ENCODE measurements at places on chromosomes 2 and 18.

- DNase-seq, result no peak
Observed at GRCh38 chr18:53943326-53943860, 281.1 kb downstream of the MBD2 start.

GRCh38 chr2:187422282-187422681, 25.8 kb downstream of the CALCRL start:
- no peak for DNase-seq

DNA sequence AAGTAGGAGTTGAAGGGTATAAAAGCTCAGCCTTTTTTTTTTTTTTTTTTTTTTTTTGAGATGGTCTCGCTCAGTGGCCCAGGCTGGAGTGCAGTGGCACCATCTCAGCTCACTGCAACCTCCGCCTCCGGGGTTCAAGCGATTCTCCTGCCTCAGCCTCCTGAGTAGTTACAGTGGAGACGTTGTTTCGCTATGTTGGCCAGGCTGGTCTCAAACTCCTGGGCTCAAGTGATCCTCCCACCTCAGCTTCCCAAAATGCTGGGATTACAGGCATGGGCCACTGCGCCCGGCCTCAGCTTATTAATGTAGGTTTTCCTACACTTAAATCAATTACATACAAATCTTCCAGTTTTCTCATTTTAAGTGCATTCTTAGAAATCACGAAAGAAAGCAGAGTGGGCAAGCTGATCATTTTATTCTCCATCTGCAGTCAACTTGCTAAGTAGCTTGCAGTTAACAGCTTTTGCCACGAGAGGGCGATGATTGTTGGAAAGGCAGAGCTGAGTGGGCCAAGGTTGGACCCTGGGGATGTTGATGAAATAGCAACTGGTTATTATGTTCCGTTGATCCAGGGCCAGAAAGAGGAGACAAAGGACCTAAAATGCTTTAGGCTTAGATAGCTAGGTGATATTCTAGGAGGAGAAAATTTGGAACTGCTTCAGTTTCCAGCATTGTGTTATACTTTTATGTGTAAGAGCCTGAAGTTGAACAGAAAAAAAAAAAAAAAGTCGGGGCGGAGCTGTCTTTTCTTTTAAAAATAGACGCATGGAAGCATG, 234.4 kb upstream of the EPAS1 start:
- DNase-seq, result peak; percentile 66

GRCh38 chr18:52897611-52898484, 557.9 kb downstream of the DCC start:
- no peak for DNase-seq

- DNase-seq, result peak; percentile 30
Observed at GRCh38 chr18:49944663-49945062, 131.3 kb upstream of the ACAA2 start.

DNA sequence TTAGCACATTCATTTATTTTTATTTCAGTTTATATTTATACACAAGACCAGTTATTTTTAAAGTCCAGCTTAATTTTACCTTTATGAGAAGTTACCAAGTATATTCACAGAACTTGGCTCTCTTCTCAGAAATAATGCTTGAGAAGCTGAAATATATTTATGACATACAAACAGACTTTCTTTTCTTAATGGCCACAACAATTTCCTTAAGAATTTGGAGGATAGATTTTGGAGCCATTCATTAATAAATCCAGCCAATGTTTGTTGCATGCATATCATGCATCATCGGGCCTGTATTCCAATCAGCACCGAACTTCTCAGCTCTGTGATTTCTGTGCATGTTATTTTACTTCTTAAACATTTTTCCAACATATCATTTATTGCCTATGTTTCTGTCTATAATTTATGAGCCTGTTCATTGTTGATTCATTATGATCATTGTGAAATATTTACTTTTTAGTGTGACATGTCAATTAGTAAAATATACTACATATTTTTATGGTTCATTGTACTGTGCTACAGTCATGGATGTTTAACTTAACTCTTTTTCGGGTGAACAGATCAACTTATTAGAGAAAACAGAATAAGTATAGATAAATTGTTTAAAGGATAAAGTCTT, 3.5 kb downstream of the GULP1 start:
- no peak for DNase-seq

DNA sequence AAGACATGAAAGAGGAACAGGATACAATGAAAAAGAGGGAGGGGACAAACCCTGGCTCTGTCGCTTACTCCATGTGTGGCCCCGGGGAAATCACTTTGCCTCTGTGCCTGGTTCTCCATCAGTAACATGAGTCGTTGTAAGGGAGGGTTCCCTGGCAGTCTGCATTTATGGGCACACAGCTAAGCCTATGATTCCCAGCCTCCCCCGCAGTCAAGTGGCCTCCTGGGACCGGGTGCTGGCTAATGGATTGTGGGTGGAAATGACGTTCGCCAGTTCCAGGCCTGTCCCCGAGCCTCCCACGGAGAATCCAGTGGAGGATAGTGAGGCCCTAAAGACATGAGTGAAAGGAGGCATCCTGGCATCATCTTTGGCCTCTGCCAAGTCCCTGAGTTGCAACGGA, 42.7 kb downstream of the SFXN5 start:
- DNase-seq, result no peak

- DNase-seq, result no peak
Observed at GRCh38 chr2:40480073-40480472, 28.2 kb upstream of the SLC8A1 start.

- DNase-seq, result no peak
Observed at GRCh38 chr2:102724016-102724490, 37.8 kb upstream of the TMEM182 start.

DNA sequence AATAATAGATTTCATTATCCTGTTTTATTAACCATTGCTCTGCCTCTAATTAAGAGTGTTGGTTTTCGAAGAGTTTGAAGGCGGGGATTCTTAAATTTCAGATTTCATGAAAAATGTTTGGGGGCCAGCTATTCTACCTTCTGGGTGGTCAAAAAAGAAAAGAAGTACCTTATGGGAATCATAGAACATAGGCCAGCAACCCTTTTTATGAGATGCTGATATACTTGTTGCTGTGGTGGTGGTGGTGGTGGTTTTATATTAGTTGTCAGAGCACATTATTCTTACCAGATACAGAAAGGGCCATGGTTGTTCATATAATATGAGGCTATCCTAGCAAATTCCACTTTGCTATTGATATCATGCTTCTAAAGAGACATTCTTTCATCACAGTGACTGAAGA, 4.4 kb downstream of the ANKRD12 start:
- no peak for DNase-seq

DNA sequence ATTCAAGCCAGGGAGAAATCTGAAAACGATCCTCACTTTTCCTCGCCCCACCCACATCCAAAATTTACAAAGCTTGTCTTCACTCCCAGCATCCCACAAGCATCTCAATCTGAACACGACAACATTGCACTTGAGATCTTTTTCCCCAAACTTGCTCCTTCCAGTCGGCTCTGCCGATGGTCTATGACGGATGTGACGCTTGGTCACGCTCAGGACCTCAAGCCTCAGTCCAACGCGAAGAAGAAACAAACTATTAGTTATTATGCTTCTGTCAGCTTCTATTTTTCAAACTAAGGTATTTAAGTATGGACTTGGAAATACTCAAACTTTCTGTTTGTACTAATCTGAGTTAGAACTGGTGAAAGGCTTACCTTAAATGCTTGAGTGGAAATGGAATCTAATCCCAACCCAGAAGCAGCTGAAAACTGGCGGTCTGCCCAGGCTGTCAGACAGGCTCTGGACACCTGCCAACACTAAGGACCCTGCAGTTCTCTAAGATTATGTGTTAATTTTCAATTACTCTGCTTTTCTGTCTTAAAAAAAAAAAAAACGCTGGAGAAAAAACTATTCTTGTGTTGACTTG, 132.1 kb upstream of the DNMT3A start:
- no peak for DNase-seq

GRCh38 chr2:11203480-11203879, 48.2 kb downstream of the SLC66A3 start:
- DNase-seq, result peak; percentile 31

- no peak for DNase-seq
Observed at GRCh38 chr18:75214766-75215510, 4.3 kb downstream of the TSHZ1 start.

DNA sequence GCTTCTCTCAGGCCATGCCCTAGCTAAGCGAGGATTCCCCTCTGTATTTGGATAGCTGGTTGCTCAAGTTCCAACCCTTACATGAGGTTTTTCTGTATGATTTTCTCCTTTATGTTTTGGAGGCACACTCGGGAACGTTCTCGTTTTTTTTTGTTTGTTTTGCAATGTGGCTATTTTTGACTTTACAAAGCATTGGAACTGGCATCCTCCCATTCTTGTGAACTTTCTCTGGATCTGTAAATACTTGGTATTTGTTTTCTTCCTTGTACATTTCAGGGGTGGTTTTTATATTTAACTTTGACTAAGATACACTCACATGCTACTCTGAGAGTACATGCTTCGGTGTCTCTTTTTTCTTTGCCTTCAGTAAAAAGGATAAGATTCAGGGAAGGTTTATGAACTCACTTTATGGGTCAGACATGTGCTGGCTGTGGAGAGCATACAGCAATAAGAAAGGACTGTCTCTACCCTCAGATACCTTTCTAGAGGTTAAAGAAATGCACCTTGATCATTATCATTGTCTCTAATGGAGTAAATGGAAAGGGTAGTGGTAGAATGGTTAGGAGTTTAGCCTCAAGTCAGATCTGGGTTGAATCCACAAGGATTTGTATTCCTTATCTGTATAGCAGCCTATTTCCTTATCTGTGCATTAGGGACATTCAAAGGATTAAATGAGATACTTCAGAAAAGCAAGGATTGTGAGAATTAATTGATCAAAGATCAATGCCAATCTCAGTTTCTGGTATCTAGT, 61.9 kb downstream of the MEIS1 start:
- DNase-seq, result no peak

- DNase-seq, result no peak
Observed at GRCh38 chr2:97702731-97703470, 10.5 kb upstream of the ZAP70 start.

GRCh38 chr2:103292573-103292972, 530.7 kb downstream of the TMEM182 start:
- no peak for DNase-seq

GRCh38 chr2:54191361-54192135, 64.5 kb downstream of the TSPYL6 start:
- DNase-seq, result no peak

DNA sequence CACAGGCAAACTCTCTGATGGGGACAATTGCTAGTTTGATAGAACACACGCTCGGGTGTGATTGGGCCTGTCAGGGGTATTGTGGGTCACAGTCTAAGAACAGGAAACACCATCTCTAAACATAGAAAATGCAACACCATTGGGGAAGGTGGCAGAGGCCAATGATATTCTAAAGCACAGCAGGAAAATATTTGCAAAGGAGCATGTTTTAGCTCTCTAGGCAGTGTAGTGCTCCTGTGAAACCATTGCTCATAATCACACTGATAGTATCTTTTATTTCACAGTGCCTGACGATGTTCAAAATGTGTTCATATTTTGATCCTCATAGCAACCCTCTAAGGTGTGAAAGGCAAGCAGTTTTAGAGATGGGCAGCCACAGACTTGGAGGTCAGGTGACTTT, 224.2 kb downstream of the CD226 start:
- no peak for DNase-seq

GRCh38 chr18:79548986-79549637, 130.5 kb upstream of the CTDP1 start:
- DNase-seq, result no peak

DNA sequence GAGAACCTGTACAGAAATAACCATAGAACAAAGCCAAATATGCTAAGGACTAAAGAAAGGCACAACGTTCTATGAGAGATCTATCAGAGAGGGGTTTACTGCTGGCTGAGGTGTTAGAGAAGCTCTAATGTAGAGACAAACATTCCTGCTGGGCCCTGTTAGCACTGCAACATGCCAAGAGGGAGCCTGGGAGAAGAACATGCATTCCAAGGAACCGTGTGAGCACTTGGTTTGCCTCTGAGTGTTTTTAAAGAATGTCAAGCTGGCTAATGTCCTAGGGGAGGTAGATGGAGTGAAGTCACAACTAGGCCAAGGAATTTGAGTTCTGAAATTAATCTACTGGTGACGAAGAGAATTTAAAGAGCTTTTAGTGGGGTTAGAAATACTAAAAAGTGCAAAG, 384.3 kb upstream of the LYPD1 start:
- peak; percentile 48 for DNase-seq

DNA sequence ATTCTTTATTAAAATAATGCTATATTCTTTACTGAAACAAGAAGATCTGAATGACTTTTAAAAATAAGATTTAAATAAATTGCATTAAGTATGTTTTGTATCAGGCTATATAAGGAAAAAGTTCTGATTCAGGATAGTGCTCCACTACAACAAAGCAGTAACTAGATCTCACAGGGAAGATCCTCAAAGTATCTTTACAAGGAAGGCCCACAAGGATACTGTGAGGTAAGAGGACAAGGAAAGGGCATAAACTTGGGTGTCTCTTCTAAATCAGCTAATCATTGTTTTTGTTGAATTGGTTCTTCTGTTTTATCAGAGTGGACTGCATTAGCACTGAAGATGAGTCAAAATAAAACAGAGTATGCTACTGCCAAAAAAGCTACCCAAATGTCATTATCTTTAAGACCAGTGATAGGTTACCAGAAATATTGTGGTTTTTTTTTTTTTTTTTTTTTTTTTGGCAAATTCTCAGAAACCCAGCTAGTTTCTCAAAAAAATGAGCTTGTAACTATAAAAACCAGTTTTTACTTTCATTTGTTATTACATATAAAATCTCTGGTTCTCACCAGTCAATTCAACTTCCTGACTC, 160.9 kb downstream of the BAZ2B start:
- no peak for DNase-seq

- no peak for DNase-seq
Observed at GRCh38 chr2:227719641-227720040, 1.8 kb upstream of the SLC19A3 start.

DNA sequence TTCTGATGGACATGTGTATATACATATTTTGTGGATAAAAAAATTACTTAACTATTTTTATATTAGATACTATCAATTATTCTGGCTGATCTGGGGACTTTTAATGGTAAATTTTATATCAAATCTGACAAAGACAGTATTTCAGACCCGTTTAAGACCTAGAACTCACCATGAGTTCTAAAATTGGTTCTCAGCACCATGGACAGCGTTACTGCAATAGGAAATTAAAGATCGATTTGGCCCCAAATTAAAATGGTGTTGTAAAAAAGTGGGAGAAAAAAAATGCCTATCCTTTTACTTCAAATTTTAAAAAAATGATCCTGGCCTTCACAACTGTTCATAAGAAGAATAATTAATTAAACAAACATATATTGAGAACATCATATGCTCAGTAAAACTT, 919 bp upstream of the SCN2A start:
- peak; percentile 2 for DNase-seq

DNA sequence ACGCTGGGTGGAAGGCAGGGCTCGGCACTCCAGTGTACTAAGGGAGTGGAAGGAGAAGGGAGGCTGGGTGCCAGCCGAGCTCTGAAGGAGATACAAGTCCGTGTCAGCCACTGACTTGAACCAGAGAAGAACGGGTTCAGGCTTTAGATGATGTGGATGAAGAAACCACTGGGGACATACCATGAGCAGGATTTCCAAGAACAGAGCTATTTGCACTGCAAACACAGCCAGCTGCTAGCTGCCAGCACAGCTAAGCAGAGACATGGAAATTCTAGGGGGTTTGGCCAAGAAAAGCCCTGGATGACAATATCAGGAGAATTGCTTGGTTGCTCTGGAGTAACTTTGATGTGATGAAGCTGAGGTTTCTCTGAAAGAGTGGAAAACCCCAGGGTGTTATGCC, 5.2 kb downstream of the CD207 start:
- no peak for DNase-seq
